Activated CD4-positive, alpha-beta T cell treated with anti-CD3 and anti-CD28 coated beads, Interleukin-2, amount 50 U/mL, for 4 hours (primary cell): ENCODE measurements at places on chromosomes 5 and 9.

DNA sequence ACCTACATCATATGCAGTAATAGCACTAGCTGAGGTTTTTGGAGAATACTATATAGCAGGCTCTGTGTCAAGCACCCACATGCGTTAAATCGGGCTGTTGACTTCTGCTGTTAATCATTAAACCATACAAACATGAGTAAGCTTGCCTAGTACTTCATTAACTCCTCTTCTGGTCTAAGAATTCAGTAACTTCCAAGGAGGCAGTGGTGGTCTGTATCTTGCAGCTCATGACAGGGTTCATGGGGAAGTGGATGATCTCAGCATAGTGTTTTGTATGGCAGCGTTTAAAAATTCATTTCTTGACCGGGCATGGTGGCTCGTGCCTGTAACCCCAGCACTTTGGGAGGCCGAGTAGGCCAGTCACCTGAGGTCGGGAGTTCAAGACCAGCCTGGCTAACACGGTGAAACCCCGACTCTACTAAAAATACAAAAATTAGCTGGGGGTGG is at the start of gene HAVCR1:
Gene HAVCR1, minus strand, starts transcription at position 24 of the 447 bp plus-strand sequence. CDS start 1,173 bp downstream, outside the sequence.
- DNase-seq = no peak

DNA sequence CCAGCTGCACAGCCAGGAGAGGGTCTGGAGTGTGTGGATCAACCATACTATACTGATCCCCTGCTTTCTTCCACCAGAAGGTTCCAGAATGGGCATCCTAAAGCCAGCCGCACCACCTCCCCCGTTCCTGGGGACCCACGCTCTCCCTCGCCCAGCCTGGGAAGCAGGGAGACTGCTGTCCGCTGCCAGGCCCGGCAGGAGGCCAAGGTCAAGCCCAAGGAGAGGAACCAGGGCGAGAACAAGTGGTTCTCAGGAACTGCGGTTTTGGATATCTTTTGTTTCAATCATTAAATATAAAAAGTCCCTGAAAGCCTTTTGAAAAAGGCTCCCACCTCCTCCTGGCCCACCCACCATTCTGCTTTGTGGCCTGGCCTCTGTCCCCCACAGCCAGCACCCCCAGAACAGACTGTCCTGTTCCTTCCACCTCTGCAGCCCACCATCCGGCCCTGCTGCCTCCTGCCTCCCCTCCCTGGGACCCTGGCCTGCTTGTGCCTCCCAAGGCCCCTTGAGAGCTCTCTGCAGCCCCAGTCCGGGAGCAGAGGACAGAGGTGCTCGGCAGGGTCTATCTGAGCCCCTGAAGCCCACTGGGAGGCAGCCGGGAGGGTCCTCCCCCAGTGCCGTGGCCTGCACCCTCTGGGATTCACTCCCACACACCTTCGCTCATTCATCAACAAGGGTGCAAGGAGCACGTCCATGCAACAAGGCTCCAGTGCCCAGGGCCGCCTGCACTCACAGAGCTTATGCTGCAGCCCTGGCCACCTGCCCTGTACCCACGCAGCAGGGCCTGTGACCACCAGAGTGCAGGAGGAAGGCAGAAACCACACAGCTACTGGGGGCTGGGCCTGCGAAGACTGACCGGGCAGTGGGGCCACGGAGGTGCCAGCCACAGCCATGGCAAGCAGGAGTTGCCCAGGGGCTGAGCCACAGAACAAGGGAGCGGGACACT is 614 bp upstream of the LCN6 start:
- DNase-seq = no peak

- DNase-seq = no peak
Observed at GRCh38 chr5:157100140-157100679, 8.6 kb downstream of the HAVCR2 start.

DNA sequence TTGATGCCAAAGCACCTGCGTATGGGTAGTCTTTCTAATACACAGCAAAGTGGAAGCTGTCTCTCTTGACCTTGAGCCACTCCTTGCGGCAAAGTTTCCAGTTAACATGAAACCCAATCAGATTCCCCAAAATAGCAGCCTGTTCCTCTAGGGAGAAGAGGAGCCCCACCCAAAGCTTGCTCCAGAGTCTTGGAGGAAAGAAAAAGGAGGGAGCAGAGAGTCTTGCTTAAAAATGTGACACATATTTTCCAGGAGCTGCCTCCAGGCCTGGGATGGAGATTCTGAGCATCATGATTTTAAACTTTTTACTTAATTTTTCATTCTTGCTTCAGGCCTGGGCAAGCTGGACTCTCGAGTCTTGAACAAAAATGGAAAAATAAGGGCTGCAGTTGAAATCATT is 223.5 kb upstream of the TNC start:
- no peak for DNase-seq

- DNase-seq = no peak
Observed at GRCh38 chr9:127828262-127829031, 25.8 kb downstream of the FPGS start.

- DNase-seq = no peak
Observed at GRCh38 chr9:123361086-123361730, 5.2 kb downstream of the CRB2 start.

- no peak for DNase-seq
Observed at GRCh38 chr5:145903867-145904266, 31.1 kb upstream of the GRXCR2 start.

- no peak for DNase-seq
Observed at GRCh38 chr5:9698125-9698826, 68.1 kb upstream of the TAS2R1 start.

DNA sequence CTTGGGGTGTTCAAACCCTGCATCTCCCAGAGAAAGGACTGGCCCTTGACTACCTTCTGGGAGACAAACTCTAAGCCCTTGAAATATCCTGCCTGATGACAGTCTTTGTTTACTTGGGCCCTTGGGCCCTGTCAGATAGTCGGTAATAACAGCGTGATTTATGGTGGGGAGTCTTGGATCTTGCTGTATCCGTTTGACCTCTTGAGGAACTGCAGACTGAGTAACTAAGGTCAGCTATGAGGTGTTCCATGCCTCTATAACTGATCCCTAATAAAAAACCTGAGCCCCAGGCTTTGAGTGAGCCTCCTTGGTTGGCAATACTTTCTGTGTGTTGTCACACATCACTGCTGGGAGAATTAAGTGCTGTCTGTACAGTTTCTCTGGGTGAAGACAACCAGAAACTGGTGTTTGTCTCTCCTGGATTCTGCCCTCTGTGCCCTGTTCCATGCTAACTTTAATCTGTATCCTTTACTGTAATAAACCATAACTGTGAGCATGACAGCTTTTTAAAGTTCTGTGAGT is 56.2 kb upstream of the ANKRD33B start:
- no peak for DNase-seq

DNA sequence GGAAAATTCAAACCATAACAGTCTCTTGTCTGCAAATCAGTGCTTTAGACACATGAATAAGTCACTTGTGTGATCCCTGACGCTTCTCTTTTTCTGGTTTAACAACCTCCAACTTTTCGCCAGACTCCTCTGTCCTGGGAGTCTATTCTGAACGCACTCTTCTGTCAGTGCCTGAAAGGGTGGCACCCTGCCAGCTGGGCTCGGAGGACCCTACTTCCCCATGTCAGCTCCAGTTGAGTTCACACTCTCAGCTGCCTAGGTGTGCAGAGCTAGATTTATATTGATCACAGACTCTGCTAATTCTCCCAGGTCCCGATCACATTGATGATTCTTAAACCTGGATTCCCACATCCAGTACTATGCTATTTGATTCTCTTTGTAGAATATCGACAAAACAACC is 649.1 kb downstream of the BNC2 start:
- no peak for DNase-seq

DNA sequence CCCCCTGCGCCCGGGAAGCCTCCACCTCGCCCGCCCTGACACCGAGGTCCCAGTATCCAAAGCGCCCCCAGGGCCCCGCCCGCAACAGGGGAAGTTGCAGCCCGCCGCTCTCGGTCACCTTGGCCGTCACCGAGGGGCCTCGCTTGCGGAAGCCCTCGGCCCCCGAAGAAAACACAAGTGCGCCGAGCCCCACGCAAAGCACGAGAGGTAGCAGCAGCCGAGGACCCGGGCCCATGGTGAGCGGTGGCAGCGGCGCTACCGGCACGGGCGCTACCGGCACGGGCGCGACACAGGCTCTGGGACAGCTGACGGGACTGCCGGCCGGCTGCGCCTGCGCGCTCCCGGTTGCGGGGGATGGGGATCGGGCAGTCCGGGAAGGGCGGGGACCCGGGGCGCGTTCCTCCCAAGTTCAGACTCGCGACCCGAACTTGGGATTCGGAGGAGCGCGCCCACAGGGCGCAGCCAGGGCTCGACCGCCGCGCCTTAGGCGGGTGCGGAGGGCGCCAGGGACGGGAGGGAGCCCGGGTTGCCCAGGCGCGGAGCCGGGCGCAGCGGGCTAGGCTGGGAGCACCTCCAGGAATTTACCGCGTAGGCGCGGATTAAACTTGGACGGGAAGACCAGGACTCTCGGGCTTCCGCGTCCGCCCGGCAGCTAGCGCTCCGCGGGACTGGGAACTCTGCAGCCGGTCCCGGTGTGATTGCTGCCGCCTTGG is at the start of gene PPIC:
Gene PPIC, minus strand, starts transcription at position 335 of the 713 bp plus-strand sequence. Its CDS starts 100 bp downstream, at position 235.
- no peak for DNase-seq

GRCh38 chr5:32027717-32028458 is 146.2 kb downstream of the GOLPH3 start:
- no peak for DNase-seq

DNA sequence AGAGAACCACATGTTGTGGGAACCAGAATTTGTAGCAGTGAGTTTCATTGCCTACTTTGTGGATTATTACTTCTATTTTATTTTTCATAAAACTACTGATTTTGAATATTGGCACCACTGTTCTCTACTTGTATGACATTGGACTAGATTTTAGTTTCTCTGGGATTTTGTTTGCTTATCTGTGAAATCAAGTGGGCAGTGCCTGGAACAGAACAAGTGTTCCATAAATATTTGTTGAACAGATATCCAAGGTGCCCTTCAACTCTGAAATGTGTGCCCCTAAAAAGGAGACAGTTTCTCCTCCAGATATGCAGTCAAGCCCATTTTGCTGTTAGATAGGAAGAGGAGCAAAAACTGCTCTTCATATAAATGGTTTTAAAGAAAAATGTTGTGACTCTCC is 42.6 kb downstream of the ADAMTSL1 start:
- no peak for DNase-seq

DNA sequence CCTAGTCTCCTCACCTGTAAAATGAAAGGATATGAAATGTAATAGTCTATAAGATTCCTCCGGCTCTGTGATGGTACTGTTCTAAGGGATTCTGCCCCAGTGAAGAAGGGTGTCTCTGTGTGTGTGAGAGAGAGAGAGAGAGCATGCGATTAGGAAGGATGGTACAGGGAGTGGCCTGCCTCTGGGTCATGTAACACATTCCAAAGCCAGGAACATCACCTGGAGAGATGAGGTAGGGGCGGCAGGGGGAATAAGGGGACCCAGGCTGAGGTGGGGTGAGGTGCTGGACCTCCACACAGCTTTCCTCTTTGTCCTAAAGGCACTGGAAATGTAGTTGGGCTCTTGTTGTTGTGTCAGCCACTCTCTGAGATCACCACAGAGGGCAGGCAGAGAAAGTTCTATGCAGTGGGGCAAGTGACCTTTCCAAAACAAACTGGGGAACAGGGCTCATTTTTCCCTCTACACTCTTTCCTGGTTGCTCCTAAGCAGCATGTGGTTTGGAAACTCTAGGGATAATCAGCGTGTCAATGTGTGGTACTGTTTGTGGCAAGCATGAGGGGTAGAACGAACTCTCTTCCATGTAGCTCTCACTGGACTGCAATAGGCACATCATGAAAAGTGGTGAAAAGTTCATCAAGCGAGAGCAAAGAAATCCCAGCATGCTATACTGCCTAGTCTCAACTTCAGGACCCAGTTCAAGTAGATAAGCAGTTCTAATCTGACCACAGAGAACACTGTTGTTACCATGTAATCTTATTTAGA is 65.0 kb downstream of the SEMA6A start:
- no peak for DNase-seq

DNA sequence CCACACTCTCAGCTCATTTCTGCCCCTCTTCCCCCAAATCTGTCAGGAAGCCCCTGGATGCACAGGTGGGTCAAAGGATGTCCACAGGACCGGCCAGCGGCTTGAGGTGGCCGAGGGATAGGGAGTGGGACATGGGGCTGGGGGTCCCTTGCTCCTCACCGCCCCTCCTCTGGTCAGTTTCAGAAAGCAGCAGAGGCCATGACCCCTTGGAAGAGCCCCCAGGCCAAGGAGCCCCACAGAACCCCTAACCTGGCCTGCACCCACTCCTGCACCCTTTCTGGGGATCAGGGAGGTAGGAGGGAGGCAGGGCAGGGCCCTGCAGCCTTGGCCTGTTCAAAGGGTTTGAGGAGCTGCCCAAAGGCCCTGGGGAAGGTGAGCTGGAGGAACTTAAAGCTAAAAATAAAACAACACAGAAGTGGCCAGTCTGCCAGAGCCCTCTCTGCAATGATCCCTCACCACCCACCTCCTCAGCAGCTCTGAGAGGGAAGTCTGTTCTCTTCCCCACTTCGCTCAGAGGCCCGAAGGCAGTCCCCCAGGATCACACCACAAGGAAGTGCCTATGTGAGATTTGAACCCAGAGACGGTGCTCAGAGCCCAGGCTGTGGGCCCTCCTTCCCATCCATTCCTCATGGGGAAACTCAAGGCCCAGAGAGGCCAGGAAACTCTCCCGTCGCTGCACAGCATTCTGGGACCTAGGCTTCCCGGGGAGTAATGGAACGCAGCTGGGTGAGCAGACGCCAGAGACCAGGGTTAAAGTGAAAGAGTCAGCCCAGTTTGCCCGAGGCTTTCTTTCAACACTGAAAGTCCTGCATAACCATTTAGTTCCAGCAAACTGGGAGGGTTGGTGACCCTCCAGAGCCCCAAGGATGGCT is 910 bp downstream of the ENG start:
- no peak for DNase-seq

- DNase-seq = no peak
Observed at GRCh38 chr5:153594785-153595184, 104.3 kb downstream of the GRIA1 start.

- no peak for DNase-seq
Observed at GRCh38 chr5:96835791-96836191, 28.0 kb upstream of the ERAP1 start.

- DNase-seq = no peak
Observed at GRCh38 chr5:107915176-107915812, 244.6 kb upstream of the EFNA5 start.

- no peak for DNase-seq
Observed at GRCh38 chr9:22469928-22470544, 23.4 kb downstream of the DMRTA1 start.
